ENCODE measurements at places on chromosomes 6 and 20.

- DNase-seq: no peak
Measured at GRCh38 chr6:140586426-140587061, 1212.1 kb upstream of the CITED2 start.

DNA sequence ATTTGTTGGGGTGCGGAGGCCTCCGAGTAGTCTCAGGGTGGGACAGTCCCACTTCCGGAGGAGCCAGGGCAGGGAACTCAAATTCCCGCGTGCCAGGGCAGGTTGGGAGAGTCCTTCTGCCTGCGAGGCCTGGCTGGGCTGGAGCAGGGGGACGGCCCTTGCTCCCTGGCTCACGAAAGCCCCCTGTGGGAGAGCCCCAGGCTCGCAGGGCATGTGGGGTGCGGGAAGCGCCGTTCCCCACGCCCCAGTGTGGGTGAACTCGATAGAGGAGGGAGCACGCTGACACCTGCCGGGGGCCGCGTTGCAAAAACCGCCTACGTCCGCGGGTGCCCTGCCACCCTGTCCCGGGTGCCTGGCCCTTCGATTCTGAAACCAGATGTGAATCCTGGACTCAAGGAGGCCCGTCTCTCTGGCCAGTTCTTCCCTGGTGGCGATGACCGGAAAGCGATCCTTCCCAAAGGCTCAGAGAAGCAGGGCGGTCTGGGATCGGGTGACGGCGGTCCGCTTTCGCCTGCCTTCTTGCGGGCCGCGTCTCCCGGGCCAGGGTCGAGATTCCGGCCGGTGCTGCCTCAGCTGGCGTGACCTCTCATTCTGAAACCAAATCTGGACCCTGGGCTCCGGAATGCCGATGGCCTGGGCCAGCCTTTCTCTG is 1846.5 kb upstream of the DEFB115 start:
- no peak for DNase-seq

DNA sequence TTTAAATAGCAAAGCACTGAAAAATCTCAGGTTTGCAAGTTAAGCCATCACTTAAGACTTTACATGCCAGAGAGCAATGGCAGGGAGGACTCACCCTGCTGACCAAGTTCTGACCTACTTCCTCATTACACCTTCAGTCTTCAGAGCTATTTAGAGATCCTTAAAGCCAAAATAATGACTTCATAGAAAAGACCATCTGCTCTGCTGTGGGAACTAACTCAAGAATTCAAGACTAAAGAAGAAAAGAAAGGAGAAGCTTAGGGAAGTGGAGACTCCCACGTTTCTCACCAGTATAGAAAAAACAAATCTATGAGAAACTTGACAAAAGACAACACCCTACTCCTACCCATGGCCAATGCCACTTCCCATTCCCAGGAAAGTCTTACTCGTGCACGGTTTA is 28.6 kb downstream of the XPO5 start:
- peak; percentile 34 for DNase-seq

- no peak for DNase-seq
Measured at GRCh38 chr6:144730088-144730645, 445.0 kb downstream of the UTRN start.

- DNase-seq: peak; percentile 82
Measured at GRCh38 chr20:23106271-23106851, 20.2 kb upstream of the CD93 start.

GRCh38 chr6:157727629-157728182 is 95.3 kb upstream of the SNX9 start:
- DNase-seq: no peak

DNA sequence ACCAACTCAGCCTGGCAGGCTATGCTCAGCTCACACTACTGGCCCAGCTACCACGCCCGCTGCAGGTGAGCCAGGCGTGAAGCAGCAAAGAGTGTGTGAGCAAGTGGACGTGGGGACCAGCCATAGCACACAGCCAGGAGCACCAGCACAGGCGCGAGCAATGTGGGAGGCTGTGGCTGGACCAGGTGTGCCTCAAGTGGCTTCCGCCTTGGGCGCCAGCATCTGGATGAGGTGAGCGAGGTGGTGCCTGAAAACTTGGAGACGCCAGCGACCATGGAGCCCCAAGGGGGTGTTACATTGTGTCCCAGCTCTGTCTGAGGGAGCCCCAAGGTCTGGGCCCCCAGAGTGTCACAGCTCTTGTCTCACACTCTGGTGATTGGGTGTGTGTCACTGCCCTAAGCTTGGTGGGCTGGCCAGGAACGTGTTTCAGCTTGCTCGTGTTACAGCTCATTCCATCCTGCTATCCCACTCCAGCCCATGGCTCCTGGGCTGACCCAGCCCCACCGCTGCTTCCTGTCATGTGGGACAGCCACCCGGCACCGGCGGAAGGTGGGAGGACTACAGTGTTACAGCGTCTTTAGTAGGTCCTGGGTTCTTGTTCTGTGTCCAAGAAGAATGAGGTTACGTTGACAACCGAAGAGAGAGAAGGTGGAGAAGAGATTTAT is 508.0 kb upstream of the MMS22L start:
- no peak for DNase-seq

- DNase-seq: no peak
Measured at GRCh38 chr20:12644461-12644860, 364.3 kb upstream of the SPTLC3 start.

- no peak for DNase-seq
Measured at GRCh38 chr20:2109425-2110210, 8.0 kb downstream of the STK35 start.

DNA sequence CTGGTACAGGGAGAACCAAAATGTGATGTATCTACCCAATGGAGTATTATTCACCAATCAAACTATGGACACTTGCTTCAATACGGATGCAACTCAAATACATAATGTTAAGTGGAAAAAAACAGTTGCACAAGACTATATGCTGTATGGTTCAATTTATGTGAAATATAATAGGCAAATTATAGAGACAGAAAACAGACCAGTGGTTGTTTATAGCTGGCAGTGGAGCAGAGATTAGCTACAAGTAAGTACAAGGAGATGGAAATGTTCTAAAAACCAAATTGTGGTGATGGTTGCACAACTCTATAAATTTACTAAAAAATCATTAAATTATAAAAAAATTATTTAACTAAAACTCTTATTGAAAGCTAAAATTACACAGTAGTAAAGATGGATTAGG is 113.2 kb downstream of the PRDM1 start:
- DNase-seq: no peak

- no peak for DNase-seq
Measured at GRCh38 chr6:34837528-34837927, 45.6 kb downstream of the BLTP3A start.

DNA sequence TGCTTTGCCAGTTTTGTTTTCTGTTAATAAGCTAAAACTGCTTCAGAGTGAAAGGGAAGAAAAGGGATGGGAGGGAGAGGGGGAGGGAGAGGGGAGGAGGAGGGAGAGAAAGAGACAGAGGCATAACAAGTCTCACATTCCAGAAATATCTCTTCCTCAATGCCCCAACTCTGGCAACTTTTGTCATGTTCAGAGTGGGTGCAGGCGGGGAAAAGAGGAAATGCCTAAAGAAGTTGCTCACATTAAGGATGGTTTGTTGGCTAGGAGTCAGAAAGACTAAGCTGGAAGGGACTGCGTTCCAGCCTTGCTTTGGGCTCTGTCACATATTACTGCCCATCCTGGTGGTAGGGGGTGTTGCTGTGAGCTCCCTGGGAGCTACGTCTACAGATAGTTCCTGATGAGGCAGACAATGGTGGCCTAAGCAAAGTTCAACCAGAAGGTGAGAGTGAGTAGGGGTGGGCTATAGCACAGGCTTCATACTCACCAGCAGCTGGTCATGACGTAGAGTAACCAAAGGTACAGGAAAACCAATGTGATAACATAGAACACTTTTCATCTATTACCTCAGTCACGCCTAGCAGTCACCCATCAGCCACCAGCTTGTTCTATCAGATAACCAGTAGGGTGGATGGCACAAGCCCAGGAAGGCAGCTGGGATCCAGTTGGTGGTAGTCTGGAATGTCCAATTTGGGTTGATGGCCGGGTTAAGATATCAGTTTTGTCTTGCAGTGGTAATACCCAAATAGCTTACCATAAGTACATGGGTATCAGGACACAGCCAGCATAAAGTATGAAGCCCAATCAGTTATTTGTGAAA is 2.1 kb downstream of the TSPYL4 start:
- DNase-seq: peak; percentile 41

- no peak for DNase-seq
Measured at GRCh38 chr6:43081043-43081442, 4.9 kb downstream of the PTK7 start.

DNA sequence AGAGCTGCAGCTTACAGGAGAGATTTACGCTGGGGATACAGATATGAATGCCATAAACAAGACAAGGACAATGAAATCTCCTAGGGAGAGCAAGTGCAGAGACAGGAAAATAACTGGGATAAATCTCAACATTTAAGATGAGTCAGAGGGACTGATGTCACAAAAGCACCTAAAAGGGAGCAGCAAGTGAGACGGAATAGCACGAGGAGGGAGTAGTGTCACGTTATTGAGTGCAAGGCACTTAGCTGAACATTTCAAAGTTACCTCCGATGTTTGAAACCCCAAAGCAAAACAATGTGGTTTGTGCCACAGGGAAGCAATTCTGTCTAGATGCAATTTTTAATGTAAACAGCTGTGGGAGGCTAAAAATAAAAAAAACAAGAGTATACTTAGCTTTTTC is 1131.7 kb upstream of the EYS start:
- DNase-seq: no peak

GRCh38 chr20:50649590-50649989 is 41.8 kb downstream of the RIPOR3 start:
- DNase-seq: no peak

DNA sequence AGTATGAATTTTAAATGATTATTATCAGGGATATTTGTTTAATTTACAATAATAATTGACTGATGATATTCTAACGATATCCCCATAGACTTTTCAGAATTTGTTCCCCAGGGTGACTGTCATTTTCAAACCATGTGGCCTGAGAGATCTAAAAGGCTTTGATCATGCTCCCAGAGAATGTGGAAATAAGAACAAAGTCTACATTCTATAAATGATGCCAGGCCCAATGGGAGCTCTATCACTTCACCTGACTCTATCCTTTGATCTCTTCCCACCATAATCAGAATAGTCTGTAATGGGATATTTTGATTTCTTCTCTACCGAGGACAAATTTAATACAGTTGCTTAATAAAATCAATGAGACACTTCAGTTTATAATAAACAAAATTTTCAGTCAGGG is 483.4 kb upstream of the IRAK1BP1 start:
- DNase-seq: no peak

GRCh38 chr6:138957484-138957883 is 30.6 kb downstream of the REPS1 start:
- DNase-seq: peak; percentile 73

DNA sequence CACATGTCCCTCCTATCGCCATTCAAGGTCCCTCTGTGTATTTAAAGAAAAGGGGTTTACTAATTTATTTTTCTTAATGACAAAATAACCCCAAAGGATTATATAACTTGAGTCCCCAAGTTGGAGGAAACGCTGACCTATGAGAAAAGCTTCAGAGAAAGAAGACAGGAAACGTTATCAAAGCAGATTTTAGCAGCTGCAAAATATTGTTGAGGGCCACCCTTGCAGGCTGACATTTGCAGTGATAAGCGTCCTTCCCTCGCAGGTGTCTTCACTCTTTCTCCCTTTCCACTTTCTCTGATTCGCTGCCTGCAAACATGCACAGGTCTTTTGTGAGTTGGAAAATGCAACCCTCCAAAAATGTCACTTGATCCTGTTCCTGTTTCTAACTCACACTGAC is 103.2 kb upstream of the RIPOR2 start:
- no peak for DNase-seq

- no peak for DNase-seq
Measured at GRCh38 chr6:99297415-99297814, 52.1 kb downstream of the FAXC start.

GRCh38 chr20:56417911-56418310 is 5.9 kb downstream of the CASS4 start:
- no peak for DNase-seq

DNA sequence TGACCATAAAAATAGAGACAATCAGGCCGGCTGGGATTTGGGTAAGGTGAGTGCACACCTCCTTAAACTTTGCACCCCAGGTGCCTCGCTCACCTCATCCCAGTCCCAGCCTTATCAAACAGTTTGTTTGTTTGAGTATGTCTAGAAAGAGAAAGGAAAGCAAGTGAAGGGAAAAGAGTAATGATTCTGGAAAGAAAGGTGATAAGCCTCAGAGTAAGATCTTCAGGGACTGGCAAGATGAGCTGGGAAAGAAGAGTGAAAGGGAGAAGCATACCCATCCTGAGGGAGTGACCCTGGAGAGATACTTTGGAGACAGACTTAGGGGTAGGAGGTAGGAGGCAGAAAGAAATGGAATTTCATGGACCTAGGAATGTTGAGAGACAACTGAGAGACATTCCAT is 1.7 kb downstream of the TAP2 start:
- DNase-seq: no peak

DNA sequence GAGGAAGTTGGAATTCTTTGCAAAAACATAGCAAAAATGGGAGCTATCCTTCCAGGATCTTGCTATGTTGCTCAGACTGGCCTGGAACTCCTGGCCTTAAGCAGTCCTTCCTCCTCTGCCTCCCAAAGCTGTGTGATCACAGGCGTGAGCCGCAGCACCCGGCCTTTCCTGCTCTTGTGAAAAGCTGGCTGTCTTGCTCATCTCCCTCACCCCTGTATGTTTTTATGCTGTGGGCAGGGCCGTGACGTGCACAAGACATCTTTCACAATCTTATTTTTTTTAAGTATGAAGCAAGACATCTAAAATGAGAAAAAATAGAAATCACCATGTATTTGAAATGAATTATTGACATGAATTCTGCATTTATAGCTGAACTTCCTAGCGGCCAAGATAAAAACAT is 110.4 kb downstream of the SAMD5 start:
- DNase-seq: no peak

DNA sequence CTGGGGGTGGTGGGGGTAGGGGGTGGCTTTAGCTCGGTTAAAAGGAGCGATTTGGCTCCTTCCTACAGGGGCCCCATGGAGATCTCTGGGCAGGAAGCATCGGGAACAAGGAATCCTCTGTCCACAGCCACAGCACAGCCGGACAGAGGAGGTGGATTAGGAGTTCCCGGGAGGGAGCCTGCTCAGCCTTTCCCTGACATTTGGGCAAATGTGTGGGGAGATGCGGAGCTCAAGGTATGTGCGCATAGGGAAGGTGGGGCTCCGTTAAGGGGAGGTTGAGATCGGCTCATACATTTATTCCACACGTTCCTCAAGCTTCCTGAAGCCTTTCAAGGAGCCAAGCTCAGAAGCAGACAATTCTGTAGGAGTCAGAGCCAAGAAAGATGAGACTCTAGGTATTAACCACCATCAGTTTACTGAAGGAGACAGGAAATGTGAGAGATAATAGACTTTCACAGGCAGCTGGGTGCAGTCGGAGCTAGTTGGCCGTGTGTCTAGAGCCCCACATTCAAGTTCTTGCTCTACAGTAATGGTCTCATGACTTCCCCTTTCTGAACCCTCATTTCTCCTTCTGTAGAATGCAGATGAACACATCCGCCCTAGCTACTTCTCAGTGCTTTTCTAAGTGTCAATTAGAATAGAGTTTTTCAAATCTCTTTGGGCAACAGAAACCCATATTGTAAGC is 40.8 kb upstream of the EPB41L1 start:
- DNase-seq: peak; percentile 90

- DNase-seq: no peak
Measured at GRCh38 chr6:46368169-46368536, 123.1 kb downstream of the RCAN2 start.
